PC-9 (cell line): ENCODE measurements at places on chromosomes 2 and 18. TPM values are rescaled to one million over a fixed set of nuclear protein-coding genes. Genes with fewer than 3 reads are reported as not detected.

UGT1A4 gene
- total RNA-seq = 73.6 and 93.0 TPM in 2 replicates

ARMC9 gene
- total RNA-seq = 23.4 and 29.7 TPM in 2 replicates

LYG2 gene
- not detected in 2 replicates for total RNA-seq

ANKRD30B gene
- total RNA-seq = not detected in 2 replicates

NYAP2 gene
- total RNA-seq = 0.30 and 0.65 TPM in 2 replicates

MFSD2B gene
- total RNA-seq = 0.78 and 1.1 TPM in 2 replicates

MRPL44 gene
- 66.4 and 76.6 TPM in 2 replicates for total RNA-seq
